ENCODE measurements at places on chromosomes 7 and 10. TPM values are rescaled to one million over a fixed set of nuclear protein-coding genes. Genes with fewer than 3 reads are reported as not detected.

The SEPHS1 gene
- 27.5 TPM for total RNA-seq

The CELF2 gene
- 0.43 TPM for total RNA-seq

The EBF3 gene
- 5.1 TPM for total RNA-seq

The DPY19L1 gene
- 43.6 TPM for total RNA-seq

The SLC16A9 gene
- total RNA-seq, result not detected

The STMP1 gene
- 20.0 TPM for total RNA-seq

The BZW2 gene
- 162 TPM for total RNA-seq

The VOPP1 gene
- 15.7 TPM for total RNA-seq

The THSD7A gene
- under 0.01 TPM for total RNA-seq

The NAT16 gene
- not detected for total RNA-seq

The CYP26C1 gene
- not detected for total RNA-seq

The UCN3 gene
- not detected for total RNA-seq

The FFAR4 gene
- total RNA-seq, result not detected

The AOC1 gene
- total RNA-seq, result not detected

The PRR15 gene
- 286 TPM for total RNA-seq

The TEX47 gene
- total RNA-seq, result not detected
